Stimulated activated CD8-positive, alpha-beta memory T cell treated with anti-CD3 and anti-CD28 coated beads, Interleukin-12 subunit alpha, Interleukin-12 subunit beta, amount 100 ng/mL, for 1 hour (primary cell): ENCODE measurements at places on chromosomes 1 and 21.
A peak's percentile ranks its signal among the peaks of the same experiment; 100 is the strongest.

GRCh38 chr1:248910761-248911160 is 4.7 kb downstream of the PGBD2 start:
- no peak for DNase-seq

DNA sequence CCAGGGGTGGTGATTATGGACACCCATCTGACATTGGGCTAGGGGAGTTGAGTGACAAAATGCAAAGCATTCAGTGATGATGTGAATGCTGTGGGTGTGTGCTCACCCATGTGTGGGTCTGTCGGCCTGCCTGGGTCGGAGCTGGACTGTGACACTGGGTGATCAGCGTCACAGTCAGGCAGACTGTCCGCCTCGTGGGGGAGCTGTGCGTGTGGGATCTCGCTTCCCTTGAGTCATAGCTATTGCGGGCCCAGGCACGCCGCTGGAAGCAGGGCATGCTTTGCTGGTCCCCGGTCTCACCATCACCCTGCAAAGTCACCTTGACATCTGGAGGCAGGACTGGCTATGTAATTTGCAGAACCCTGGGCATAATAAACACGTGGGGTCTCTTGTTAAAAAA is 156.9 kb upstream of the IGSF21 start:
- no peak for DNase-seq

DNA sequence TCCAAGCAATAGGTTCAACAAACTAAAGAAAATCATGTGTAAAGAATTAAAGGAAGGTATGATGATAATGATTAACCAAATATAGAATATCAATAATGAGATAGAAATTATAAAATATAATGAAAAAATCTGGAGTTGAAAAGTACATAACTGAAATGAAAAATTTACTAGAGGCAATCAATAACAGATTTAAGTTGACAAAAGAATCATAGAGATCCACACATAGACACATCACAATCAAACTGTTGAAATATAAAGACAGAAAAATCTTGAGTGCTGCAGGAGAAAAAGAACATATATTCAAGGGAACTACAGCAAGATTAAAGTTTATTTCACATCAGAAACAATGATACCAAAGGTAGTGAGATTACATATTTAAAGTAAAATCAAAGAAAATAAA is 63.7 kb downstream of the RNASEL start:
- no peak for DNase-seq

GRCh38 chr1:209542585-209542984 is 40.9 kb upstream of the CAMK1G start:
- no peak for DNase-seq

GRCh38 chr1:48469616-48470480 is 2.2 kb downstream of the SPATA6 start:
- no peak for DNase-seq

- no peak for DNase-seq
Observed at GRCh38 chr1:178548108-178548507, 35.2 kb downstream of the TEX35 start.

GRCh38 chr1:110976089-110976488 is 12.4 kb upstream of the LRIF1 start:
- DNase-seq, result no peak

- DNase-seq, result no peak
Observed at GRCh38 chr21:7933923-7934322, 2587.5 kb upstream of the TPTE start.

DNA sequence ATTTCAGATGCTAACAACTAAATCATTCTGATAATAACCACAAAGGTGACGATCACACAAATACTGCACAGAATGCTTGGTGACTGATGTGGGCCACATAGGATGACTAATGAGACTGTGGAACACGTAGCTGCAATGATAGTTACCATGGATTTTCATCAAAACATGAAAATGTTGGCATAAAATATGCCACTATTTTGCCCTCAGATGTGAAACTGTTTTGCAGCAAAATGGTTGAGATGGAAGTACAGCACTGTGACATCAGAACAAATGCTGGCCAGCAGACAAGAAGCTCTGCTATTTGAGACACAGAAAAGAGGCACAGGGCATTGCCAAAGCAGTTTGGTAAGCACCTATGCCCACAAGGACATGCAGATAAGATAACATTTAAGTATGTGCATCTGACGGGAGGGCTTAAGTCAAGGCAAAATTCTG is 83.8 kb downstream of the NIBAN1 start:
- peak; percentile 27 for DNase-seq

GRCh38 chr1:48848035-48848434 is 71.3 kb upstream of the BEND5 start:
- DNase-seq, result no peak

DNA sequence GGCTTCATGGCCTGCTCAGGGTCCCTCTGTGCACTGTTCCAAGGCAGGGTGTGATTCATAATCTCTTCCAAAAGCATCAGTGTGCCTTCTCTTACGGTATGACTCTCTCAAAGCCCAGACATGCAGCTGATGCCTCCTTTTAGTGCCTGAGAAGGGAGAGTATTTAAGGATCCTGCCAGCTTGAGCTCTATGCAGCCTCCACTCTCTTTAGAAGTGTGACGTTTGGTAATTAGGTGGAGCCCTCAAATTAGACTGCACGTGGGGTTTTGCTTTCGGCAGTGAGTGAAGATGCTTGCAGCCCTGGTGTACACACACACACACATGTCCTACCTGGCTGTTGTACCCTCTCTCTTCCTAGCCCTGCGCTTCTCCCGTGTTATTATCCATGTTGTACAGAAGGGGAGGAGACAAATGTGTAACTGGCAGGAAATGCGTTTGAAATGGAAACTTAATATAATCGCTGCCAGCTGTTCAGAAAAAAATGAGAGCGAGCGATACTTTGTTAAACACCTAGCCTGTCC is 2.6 kb upstream of the C1orf174 start:
- no peak for DNase-seq

DNA sequence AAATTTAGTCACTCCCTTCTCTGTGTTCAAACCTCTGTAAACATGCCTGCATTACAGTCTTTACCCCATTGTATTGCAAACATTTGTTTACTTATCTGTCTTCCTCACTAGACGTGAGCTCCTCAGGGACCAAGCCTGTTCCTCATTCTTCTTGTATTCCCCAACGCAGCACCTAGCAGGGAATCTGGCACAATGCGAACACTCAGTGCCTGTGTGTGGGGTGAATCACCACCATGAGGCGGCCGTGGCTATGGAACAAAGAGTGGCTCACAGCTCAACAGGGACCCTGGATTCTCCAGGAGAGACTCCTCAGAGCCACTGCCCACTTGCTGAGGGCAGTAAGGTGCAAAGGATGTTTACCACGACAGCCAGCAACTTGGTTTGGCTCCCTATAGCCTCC is 95.9 kb downstream of the DDX20 start:
- no peak for DNase-seq

DNA sequence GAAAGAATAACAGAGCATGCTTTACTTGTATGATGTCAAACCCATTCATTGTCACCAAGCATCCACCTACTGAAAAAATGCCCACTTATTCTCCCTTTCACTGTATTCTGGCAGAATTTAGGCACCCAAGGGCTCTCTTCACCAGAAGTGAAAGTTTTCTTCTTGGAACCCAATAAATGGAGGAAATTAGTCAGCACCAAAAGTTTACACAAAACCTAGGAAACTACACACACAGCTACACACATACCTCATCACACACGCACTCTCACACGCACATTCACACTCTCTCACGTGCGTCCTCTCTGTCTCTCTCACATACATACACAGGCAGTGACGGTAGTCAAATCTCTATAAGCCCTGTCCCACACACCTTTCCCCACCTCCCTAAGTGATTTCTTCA is 37.6 kb downstream of the MCOLN2 start:
- no peak for DNase-seq

DNA sequence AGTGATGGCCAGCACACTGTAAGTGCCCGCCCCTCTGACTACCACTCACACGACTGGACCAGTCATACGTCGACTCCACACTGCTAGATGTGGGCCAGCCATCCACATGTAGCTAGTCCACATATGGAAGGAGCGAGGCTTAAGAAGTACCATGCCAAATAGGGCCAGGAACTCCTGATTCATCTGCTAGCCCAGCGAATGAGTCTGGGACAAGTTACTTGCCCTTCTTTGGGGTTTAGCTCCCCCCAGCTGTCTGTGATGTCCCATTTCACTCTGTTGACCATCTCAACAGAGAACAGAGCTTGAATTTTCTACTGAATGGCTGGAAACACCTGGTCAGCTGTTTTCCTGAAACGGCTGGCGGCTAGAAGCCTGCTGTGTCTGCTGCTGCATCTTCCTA is 5.8 kb downstream of the CSRP1 start:
- DNase-seq, result no peak

GRCh38 chr1:88350648-88351047 is 333.4 kb upstream of the PKN2 start:
- no peak for DNase-seq

DNA sequence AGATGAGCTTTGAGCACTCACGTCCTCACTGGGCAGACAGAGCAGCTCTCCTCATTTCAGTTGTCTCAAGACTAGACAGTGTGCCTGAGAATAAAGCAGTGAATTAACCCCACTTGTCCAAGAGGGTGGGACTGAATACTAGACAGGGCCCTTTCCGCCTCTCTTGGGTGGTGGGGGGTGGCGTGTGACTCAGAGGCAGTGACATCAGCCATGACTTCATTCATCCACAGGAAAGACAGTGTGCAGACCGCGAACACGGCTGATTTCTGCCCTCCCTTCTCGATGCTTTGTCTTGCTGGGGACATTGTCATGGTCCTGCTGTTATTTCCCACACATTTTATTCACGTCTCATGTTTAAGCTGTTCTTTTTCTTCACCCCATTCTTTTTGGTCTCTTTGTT is 64.9 kb downstream of the FGGY start:
- DNase-seq, result no peak

DNA sequence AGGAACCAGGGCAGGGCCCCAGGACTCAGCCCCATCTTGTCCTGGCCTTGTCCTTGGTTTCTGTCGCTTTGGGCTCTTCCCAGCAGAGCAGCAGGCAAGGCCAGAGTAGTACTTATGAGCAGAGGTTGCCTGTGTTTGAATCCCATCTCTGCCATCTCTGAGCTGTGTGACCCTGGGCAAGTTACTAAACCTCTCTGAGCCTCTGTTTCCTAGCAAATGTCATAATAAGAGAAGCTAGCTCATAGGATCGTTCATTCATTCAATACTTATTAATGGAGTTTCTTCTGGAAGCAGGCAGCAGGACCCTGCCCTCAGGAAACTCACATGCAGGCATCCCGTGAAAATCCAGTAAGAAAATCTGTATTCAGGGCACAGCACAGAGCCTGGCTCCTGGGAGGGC is 84.3 kb downstream of the FBXO2 start:
- no peak for DNase-seq

GRCh38 chr1:87052400-87052799 is 138.0 kb downstream of the HS2ST1 start:
- no peak for DNase-seq

- DNase-seq, result no peak
Observed at GRCh38 chr1:32783851-32784250, 33.3 kb downstream of the YARS1 start.

- no peak for DNase-seq
Observed at GRCh38 chr1:226474443-226475141, 66.7 kb upstream of the PARP1 start.

- DNase-seq, result no peak
Observed at GRCh38 chr21:33561373-33561772, 18.5 kb downstream of the SON start.

GRCh38 chr1:175116210-175116798 is 48.7 kb downstream of the TNN start:
- no peak for DNase-seq

DNA sequence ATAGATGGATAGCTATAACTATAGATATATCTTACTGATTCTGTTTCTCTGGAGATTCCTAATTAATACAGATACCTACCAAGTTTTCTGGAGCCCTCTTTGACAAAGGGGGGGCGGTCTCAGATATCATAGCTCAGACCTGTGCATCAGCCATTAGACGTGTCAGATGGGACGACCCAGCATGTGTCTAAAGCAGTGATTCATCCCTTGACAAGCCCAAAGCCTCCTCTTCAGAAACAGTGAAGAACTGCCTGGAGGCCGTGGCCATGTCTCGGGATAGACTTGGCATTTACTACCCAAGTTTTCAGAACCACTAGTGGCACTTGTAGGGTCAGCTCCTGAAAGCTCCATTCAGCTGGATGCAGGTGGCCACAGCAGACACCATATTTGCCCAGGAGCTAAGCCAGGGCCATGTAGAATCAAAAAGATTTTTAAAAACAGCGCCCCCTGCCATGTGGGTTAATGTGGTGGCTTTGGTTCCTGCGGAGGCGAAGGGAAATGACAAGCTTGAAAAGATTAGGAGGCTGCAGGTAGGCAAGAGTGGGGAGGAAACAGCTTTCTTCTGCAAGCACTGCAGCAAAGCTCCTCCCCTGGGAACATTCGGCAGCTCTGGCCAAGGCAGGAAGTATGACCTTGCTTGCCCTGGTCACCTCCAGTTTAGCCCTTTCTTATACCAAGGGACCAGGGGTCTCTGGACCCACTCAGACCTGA is 82.2 kb downstream of the FBXO2 start:
- no peak for DNase-seq

DNA sequence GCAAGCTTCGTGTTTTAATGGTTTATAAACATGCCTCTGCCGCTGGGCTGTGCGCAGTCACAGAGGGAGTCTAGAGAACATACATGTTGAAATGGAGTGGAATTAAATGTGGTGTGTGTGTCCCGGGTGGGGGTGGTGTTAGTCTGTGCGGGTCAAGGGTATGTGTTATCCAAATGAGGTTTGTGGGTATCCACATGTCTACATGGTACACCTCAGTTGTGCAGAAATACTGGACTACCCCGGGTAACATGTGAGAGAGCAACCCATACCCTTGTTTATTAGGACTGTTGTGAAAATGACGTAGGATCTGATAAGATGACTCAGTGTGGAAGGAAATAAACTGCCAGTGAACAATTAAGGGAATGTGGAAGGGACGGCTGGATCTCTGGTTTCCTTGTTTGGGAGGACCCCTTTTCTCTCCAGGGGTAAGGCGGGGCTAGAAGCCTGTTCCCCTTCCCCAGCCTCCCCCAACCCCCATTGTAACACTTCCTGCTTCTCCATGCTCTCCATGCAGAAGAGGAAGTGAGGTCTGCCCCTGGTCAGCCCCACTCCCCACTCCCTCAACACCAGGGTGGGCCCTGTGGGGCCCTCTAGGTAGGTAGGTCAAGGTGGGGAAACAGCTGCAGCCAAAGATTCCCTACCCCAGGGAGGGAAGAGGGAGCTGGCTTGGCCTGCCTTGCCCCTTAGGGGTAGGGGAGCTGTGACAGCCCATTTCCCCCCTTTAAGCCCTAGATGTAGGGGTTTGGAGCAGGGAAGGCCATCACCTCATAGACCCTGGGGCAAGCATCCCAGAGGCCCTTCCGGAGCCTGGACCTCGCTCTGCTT is 690 bp downstream of the EPS8L3 start:
- no peak for DNase-seq

DNA sequence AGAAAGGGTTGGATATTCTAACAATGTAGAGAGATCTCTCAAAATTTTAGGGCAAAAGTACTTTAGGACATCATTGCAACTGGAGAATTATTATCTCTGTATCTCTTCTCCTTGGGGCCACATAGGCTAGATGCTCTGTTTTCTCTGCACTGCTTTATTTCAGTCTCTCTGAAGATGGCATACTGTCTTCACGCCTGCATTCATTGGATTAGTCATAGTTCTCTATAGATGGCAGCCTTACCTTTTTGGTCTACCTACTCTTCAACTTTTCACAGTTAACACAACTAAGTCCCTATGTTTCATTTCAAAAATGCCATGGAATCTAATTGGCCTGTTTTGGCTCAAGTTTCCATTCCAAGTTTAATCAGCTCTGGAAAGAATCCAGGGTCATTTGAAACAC is 1623.3 kb upstream of the B3GALT2 start:
- no peak for DNase-seq

- DNase-seq, result no peak
Observed at GRCh38 chr1:145926686-145927062, 610 bp downstream of the RBM8A start.
